ENCODE measurements at places on chromosomes 4 and X.

DNA sequence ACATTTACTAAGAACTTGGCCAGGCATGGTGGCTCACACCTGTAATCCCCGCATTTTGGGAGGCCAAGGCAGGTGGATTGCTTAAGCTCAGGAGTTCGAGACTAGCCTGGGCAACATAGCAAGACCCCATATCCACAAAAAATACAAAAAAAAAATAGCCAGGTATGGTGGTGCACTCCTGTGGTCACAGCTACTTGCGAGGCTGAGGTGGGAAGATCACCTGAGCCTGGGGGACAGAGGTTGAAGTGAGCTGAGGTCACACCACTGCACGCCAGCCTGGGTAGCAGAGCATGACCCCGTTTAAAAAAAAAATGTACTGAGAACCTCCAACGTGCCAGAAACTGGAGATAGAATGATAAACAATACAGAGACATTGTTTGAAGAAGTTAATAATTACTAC lies 8.0 kb downstream of the OPRPN start:
- DNase-seq = no peak

- no peak for DNase-seq
These were observed 107.8 kb downstream of the GATB start for GRCh38 chr4:151652841-151653547.

GRCh38 chr4:83772685-83773084 lies 236.8 kb downstream of the GPAT3 start:
- DNase-seq = no peak

DNA sequence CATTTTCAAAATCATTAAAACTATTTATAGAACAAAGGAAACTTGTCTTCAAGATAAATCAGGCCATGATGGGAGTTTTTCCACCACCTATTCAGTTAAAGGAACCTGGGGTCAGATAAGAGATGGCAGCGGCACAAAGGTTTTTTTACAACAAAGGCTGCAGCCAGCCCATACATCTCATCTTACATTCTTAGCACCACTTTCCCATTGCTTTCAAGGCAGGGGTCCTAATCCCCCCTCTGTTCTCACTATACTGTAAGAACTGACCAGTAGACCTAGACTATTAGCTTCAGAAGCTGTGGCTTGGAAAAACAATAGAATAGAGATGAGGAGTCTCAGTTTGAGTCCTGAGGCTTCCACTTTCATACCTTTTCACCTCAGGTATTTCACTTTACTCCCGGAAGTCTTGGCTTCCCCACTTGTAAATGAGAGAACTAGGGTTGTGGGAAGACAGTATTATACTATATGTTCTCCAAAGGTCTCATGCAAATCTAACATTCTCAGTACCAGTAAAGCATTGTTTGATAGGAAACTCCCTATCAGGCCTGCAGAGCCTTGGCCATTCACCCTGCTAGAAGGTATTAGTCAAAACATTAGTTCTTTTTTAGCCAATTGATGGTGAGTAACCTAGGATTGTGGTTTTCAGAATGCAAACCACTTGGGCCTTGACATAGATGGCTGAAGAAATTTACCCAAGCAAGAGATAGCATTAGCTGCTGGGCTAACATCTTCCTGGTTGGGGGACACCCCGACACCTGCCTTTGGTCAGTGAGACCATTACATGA lies 182.9 kb upstream of the PBDC1 start:
- no peak for DNase-seq

DNA sequence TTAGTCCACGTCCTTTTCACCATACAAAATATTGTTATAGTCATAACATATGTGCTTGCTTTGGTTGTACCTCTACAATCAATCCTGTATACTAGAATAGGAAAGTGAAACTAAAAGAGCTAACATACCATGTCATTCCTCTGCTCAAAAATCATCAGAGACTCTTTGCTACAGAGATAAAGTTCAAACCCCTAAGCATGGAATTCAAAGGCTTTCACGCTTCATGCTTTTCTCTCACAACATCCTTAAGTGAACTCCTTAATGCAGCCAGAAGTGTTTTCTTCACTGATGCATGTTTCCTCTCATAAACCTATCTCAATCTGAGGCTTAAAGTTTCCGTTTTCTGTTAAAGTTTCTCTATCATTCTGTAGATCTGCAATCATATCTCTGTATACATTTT lies 744.6 kb upstream of the IGFBP7 start:
- no peak for DNase-seq

- no peak for DNase-seq
These were observed 24.2 kb upstream of the RASL11B start for GRCh38 chr4:52837716-52838558.

DNA sequence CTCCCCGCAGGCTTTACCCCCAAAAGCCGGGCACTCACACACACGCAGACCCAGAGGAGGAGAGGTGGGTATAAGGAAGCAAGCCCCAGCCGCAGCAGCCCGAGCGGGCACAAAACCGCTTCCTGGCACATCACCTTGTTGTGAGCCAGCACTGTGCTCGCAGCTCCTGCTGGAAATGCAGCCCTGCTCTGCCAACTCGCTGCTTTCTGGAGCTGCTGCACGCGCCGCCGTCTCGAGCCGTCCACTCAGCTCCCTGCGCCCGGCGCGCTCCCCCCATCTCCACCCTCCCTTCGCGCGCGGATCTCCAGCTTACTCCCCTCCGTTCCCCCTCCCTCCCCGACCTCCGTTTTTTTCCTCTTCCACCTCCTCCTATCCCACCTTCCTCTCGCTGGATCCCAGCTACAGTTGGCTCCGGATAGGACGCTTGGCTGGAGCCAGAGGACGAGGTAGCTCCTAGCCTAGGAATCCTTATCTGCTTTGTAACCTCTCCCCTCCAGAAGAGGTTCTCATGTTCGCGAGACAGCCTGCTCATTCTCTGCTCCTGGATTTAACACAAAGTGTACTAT lies at the start of gene SPOCK3:
Gene SPOCK3 (minus strand): TSS at position 179 of the 566 bp plus-strand sequence.
- DNase-seq = no peak

- no peak for DNase-seq
These were observed 37.7 kb downstream of the HAND2 start for GRCh38 chr4:173492315-173492714.

DNA sequence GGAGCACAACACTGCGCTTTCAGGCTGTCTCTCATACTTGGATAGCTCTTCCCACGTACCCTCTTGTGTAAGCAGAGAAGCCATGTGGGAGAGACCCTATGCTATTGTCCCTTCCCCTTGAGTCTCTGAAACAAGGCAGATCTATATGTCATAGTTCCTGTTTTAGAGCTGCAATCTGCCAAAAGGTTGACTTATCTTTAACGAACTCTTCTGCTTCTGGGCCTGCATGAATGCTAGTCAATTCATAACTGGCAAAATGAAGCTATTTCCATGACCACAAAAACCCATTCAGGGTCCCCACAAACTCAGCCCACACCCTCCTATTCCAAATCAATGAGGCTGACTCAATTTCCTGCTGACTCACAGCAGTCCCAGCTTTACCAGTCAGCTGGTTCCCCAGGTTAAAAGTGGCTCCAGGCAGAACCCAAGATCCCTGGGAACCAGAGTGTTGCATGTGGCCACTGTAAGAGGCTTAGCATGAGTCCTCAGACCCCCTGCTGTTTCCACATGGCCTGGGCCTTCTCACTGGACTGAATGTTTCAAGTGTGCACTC lies 25.3 kb upstream of the SOD3 start:
- no peak for DNase-seq

- DNase-seq = no peak
These were observed 53.0 kb downstream of the C4orf50 start for GRCh38 chr4:5965225-5965624.

DNA sequence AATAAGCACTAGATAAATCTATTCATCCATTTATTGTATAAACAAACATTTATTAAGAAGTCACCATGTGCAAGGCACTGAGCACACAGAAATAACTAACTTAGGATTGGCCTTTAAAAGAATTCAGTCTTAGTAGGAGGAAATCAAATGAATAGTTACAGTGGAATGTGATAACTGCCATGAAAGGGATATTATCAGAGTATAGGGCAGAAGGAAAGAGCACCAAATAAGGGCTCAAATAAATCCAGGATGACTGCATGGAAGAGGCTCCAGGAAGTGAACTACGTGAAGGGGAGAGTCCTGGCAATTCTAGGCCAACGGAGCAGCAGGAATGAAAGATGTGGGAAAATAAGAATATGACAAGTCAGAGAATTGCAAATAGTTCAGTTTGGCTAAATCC lies 406.0 kb downstream of the INPP4B start:
- no peak for DNase-seq

- DNase-seq = no peak
These were observed 14.0 kb downstream of the CFAP97 start for GRCh38 chr4:185189606-185190305.

DNA sequence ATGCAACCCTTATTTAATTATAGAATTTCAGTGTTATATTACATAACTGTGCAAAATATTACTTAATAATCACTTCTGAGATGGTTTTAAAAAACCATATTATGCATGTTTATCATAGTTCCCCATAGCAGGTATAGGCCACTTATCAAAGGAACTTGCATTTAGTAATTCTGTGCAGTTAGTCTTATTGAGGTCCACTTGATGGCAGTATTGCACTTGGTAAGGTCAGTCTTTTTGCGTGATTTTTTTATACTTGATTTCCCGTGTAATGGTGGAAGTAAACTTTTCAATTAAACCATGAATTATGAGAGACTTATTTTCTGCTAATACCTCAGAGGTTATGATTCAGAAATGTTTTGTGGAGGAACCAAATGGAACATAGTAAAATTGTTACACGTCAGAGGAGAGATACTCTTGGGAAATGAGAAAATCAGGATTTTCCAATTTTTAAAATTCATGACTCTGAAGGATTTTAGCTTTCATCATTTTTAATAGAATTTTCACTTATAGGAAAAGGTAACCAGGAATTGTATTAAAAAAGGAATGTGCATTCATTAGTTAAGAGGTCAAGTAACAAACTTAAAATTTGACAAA lies 230.0 kb downstream of the CCSER1 start:
- no peak for DNase-seq

- no peak for DNase-seq
These were observed 977 bp downstream of the MAGEE1 start for GRCh38 chrX:76428243-76429130.

GRCh38 chr4:12411072-12411471 lies 982.4 kb upstream of the HS3ST1 start:
- no peak for DNase-seq

GRCh38 chr4:26175006-26175786 lies 145.6 kb upstream of the RBPJ start:
- no peak for DNase-seq

DNA sequence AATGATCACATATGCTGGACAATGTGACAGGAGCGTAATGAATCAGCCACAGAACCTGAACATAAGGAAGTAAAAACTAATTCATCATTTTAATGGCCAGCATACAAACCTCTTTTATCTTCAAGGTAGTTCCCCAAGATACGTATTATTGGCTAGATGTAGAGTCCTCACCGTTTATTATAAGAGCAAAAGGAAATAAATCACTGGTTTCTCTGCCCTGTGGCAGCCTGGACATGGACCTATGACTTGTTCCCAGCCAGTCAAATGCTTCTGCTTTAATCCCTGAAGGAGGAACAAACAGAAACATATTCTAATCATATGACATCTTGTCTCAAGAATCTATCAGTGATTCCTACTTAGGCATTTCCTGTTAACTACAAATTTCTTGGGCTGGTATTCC lies 86.8 kb upstream of the FAM241A start:
- DNase-seq = no peak

- no peak for DNase-seq
These were observed 431.6 kb downstream of the GABRG1 start for GRCh38 chr4:45692131-45692735.

- no peak for DNase-seq
These were observed 1554.0 kb upstream of the PCDH10 start for GRCh38 chr4:131595140-131595539.

DNA sequence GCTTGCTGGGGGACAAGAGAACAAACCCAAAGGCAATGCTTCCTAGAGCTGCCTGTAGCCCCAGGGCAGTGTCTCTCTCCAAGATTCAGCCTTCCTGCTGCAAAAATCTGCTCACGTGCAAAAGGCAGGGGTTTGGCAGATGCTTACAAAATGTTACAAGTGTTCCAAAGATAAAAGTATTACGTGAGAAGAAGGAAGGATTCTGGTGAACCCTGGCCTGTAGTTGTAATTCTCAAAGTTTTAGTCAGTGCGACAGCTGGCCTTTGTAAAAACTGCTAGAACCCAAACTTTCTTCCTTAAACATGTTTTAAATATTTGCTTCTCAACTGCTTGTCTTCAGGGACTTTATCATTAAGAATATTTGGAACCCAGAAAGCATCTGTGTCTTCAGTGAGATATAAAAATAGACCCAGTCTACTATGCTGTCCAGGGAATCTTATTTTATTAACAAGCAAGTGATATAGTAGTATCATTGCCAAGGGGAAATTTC lies 232.3 kb downstream of the FRMPD4 start:
- no peak for DNase-seq

DNA sequence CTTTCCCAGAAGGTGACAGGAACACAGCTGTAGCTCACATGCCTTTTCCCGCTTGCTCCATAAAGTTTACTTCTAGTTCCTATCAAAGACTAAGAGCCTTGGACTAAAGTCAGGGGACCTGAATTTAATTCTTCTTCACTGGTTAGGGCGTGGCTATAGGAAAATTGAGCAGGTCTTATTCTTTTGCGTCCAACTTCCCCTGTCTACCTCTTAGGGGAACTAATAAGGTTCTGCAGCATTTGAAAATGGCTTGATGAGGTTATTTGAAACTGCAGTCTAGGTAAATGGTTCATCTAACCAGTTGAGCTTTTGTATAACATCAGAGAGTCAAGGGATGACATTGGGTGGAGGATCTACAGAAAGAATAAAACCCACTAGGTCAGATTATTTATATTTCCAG lies 2.6 kb downstream of the ARHGAP10 start:
- DNase-seq = no peak

DNA sequence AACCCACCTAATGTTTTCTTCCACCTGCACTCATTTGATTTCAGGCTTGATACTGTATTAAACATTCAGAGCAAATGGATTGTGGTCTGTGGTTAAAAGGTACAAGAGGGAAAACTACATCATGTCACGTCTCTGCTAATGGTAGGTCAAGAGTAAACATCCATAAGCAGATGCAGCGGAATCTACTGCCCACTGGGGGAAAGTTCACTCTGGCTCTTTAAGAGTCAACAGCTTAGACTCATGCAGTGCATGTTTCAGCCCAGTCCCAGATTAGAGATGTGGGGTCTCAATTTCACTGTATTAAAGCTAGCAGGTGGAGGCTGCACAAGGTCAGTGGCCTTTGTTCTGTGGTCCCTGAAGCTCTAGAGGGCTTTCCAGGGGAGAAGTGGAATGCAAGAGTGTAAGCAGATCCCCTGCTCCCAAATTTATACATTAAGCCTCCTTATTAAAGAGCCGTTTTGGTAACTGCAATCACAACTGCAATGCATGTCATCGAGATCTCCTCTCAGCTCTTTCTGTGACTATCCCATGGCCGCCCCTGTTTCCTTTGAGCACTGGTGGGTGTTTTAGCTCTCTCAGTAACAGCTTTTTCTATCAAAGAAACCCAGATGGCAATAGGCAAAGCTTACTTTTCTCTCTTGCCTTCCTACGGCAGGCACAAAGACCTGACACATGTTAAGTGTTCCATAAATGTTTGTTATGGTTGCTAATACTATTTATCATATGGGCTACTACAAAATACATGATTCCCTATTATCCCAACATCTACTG lies 53.4 kb downstream of the LDB2 start:
- DNase-seq = no peak
